ENCODE measurements at places on chromosomes 1 and 21.

DNA sequence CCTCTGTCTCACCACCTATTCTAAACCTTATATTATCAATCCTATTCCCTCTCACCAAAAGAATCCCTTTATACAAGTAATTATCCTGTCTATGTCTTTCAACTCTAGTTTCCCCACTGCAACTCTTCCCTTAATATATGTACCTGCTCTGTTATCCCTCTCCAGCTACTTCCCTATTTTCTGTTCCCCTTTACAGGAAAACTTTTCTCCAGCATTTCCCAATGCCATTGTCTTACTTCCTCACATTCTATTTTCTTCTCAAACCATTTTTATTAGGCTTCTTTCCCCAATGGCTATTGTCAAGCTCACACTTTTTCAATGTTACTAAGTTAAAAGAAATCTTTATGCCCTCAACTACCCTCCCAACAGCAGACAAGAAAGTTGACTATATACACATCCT is 11.6 kb downstream of the DPYD start:
- DNase-seq: no peak

- DNase-seq: no peak
These were observed 894.0 kb downstream of the KCNT2 start for GRCh38 chr1:195714248-195714647.

DNA sequence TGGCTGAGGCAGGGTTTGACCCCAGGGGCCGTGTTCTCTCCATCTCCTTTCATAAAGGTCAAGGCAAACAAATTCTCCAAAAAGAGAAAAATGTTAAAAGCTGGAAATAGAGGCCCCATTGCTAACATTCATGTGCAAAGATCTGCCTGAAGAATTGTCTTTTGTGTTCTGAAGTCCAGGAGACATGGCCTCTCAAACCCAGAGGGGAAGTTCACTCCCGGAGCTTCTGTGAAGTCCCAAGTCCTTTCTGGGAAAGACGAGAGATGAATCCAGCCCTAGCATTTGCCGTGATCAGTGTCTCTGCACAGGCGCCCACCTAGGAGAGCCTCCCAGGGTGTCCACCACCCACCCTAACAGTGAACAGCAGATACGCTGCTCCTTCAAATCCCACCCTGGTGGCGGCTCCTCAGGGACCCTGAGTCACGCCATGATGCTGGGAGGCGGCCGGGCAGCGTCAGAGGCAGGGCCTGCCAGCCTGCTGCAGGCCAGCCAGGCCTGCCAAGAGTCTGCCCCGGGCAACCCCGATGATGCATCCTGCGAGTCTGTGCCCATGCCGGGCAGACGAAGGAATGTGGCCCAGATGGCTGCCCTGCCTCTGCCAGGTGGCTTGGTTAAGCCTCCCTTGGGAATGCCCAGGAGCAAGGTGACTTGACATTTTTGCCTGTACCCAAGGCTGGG is 5.2 kb upstream of the C2CD2 start:
- DNase-seq: no peak

DNA sequence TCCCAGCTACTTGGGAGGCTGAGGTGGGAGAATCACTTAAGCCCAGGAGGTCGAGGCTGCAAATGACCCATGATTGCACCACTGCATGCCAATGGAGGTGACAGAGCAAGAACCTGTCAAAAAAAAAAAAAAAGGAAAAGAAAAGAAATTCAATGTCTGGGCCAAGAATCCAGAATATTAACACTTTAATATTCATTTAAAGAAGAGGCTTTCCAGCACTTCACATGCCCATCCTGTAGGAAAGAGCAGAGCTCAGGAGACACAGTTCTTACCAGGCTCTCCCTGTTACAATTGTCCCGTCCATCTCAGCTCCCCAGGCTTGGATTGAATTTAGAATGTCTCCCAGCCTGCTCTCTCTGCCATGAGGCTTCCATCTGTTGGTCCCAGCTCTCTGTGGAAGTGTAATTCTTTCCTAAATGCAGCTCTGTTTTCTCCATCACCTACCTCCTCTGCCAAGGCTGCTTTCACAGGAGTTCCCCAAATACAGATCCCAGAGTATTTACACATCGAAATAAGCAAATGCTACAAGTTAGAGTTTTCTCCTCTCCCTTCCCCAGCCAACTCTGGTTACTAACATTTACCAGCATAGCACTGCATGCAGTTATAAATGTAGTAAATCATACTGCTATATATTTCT is 116.6 kb upstream of the CDC42BPA start:
- no peak for DNase-seq

GRCh38 chr1:8765198-8765597 is 52.2 kb downstream of the RERE start:
- DNase-seq: no peak

GRCh38 chr1:2290171-2290578 is 62.1 kb downstream of the SKI start:
- no peak for DNase-seq

- DNase-seq: no peak
These were observed 43.7 kb upstream of the PSEN2 start for GRCh38 chr1:226826479-226827261.

GRCh38 chr1:56339786-56340465 is 239.4 kb downstream of the PLPP3 start:
- no peak for DNase-seq

- no peak for DNase-seq
These were observed 12.3 kb downstream of the LMX1A start for GRCh38 chr1:165344198-165344597.

DNA sequence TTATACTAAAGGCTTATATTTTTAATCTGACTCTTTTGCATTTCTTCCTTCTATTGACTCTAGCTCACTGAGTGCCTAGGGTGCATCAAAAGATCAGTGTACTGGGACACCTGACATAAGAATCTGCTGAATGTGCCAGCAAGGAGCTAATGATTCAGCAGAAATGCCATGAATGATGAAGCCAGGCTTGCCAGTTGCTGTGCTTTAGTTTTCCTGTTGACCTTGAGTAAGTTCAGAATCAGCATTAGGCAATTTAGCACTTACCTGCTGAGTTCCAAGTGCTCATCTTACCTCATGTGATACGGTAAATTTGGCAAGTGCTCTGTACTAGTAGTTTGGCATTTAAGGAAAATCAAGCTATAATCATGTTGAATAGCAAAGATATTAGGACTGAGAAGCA is 523.2 kb upstream of the B3GALT2 start:
- no peak for DNase-seq

GRCh38 chr1:219119839-219120238 is 53.8 kb upstream of the LYPLAL1 start:
- no peak for DNase-seq

GRCh38 chr1:24015221-24016210 is 35.4 kb upstream of the SRSF10 start:
- no peak for DNase-seq

DNA sequence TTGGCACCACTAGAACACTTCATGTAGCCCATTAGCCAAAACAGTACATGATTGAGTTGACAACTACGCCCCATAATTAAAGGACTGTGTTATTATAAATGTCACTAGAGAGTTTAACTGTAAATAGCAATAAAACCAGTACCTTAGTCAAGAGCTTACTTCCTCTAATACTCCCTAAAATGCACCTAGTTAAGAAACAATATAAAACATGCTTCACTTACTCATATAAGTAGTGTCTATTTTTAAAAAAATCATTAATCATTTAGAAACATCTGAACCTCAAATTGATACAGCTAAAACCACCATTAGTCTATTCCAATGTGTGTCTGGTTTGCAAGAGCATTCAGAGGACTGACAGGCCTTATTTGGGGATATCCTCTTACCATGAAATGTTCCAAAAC is 25.3 kb downstream of the PTP4A2 start:
- no peak for DNase-seq

DNA sequence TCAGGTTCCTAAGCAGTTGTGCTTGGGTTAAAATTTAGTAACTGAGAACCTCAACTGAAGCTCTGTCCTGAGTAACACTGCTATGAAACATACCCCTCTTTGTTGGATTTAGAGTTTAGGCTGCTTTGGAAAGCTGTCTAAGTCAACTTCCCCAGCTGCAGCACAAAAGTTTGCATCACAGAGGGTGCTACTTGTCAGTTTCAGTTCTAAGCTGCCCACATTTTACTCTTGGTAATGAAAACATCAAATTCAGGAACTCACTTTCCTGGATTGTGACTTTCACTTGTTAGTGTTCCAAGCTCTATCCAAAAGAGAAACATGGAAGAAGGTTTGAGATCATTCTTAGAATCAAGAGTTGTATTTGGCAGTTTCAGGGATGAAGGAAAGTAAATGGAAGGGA is 191.7 kb upstream of the NFIA start:
- DNase-seq: no peak

DNA sequence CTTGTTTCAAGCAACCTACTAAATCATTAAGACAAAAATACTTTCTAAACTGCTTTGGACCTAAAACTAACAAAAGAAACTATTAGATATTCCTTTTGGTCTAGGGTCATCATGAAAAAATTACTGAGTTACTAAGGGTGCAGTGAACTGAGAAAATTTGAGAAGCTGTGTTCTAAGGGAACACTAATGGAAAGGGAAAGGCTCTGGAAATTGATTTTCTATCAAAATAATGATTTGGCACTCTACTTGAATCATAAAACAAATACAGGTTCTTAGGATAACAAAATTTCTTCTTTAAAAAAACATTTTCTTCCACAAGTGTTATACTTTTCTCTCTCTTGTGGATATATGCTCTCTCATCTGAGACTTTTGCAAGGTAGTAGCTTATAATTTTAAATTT is 213.5 kb downstream of the DNAH14 start:
- no peak for DNase-seq

- DNase-seq: no peak
These were observed 5.7 kb downstream of the DUSP23 start for GRCh38 chr1:159786465-159786864.

DNA sequence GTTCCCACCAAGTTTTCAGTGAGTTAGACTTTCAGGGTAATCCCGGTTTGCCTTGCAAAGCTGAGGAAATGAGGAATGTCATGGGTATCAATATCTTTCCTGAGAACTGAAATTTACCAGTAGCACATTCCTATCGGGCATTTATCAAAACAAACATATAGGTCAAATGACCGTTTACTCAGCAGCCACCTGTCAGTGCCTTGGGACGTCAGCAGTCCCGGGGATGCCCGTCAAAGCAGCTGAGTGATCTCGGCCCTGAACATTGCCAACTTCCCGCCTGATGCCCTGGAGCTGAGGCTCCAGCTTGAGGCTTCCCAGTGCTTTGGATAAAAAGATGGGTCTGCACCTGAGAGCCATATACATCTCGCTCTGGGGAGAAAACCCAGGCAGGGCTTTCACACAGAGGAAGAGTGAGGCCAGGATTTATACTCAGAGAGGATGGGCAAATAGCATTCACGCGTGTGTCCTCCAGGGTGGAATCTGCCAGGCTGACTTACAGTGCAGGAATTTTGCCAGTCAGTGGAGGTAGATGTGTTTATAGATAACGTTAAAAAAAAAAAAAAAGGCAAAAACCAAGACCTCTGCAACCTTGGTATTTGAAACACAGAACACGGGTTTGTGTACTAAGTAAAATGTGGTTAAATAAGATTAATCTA is 435.7 kb upstream of the VAMP3 start:
- no peak for DNase-seq

DNA sequence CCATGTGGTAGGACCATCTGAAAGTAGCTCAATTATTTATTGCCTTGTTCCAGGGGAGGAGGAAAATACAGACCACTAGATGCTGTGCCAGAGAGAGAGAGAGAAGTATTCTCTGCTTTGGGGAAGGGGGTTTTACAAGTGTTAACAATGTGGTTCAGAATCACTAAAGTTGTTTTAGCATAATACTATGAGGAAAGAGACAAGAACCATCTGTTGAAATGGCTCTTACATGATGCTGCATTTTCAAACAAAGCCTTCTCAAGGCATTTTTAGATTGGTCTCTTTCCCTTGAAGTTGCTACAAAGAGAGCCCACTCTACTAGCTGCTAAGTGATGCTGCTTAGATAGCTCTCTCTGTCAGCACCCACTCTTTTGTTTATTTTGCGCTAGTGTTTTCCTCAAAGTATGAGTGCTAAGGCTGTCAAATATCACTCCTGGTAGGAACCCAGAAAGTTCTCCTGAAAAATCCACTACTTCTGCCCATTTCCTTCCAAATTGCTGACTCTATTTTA is 255.1 kb downstream of the NFIA start:
- DNase-seq: no peak

- DNase-seq: no peak
These were observed 20.5 kb upstream of the LPAR3 start for GRCh38 chr1:84913555-84913892.

GRCh38 chr21:44677881-44678280 is 4.1 kb downstream of the KRTAP12-1 start:
- DNase-seq: no peak

DNA sequence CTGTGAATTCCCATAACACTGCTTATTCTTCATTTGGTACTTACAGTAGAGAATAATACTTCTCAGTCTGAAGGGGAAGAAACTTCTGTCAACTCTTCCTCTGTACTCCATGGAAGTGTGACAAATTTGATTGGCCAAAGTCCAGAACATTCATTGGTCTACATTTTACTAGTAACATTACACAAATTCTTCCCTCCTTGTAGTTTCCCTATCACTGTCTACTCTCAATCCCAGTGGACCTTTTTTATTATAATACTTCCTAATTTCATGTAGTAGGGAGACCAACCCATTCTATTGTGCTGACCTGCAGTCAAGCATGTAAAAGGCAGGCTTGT is 74.7 kb downstream of the ALG6 start:
- no peak for DNase-seq

GRCh38 chr1:195898924-195899323 is 709.3 kb downstream of the KCNT2 start:
- no peak for DNase-seq

- no peak for DNase-seq
These were observed 475.4 kb upstream of the NR5A2 start for GRCh38 chr1:199551967-199552565.

GRCh38 chr1:107152395-107152794 is 11.6 kb downstream of the NTNG1 start:
- DNase-seq: no peak

DNA sequence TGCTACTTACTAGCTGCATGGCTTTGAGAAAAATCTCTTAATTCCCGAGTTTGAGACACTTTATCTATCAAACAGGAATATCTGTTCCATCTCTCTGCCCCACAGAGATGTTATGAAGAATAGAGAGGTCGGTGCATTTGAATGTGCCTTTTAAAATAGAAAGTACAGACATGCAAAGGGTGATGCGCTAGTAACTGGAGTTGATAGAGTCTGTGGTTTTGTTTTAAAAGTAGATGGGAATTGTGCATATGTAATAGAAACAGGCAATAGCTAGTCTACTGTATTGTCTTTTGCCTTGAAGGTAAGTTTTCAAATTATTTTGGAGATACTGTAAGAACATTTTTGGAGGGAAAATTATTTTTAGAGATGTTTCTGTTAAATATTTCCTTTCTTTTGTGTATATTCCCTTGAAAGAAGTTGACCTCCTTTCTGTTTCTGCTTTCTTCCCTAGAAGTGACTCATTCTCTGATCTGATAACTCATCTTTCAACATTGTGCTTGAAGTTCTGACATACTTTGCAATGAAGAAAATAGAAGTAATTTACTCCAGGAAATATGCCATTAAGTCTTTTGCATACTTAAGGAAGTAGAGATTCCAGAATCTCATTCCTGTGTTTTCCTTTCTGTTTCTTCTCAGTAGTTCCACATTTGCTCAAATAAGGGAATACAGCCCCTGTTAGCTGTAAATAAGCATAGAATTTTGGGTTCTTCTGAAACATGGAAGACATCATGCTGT is 151.6 kb downstream of the SDCCAG8 start:
- DNase-seq: no peak

GRCh38 chr1:211789641-211790464 is 40.7 kb downstream of the LPGAT1 start:
- DNase-seq: no peak
